SW480 (cell line): ENCODE measurements at places on chromosomes 6 and 20.

DNA sequence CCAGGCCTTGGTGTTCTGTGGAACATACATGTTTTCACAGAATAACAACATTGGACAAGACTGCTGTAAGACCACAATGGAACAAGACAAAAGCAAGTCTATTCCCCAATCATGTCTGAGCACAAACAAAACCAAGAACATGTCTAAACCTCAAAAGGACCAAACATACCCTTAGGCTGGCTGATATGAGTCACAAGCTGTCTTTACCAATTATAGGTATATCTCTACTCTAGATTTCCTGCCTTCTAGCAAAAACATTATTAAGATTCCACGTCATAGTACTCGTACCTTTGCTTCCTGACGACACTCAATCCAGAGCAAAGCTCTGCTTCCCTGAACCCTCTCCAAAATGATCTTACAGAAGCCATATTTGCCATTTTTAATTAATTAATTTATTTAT lies 15.4 kb upstream of the L3MBTL1 start:
- DNase-seq: no peak

GRCh38 chr6:143400258-143401067 lies 50.0 kb downstream of the ADAT2 start:
- DNase-seq: no peak

- DNase-seq: no peak
Observed at GRCh38 chr6:140581601-140582000, 1207.2 kb upstream of the CITED2 start.

- no peak for DNase-seq
Observed at GRCh38 chr20:36434383-36434782, 106.9 kb upstream of the MYL9 start.

DNA sequence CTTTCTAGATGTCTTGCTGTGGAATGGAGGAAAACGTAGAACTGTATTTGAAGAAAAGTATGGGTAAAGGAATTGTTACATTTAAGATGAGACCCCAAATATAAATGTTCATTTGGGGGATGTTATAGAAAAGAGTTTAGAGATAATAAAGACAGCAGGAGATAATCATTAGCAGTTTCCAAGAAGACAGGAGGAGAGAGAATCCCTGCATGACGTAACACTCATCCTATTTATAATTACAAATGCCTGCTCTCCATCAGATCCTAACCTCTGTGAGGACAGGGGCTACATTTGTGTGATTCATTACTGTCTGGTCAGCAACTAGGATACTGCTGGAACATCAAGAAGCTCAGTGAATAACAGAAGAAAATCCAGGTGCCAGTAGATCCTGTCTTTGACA lies 133.0 kb upstream of the HDDC2 start:
- no peak for DNase-seq

DNA sequence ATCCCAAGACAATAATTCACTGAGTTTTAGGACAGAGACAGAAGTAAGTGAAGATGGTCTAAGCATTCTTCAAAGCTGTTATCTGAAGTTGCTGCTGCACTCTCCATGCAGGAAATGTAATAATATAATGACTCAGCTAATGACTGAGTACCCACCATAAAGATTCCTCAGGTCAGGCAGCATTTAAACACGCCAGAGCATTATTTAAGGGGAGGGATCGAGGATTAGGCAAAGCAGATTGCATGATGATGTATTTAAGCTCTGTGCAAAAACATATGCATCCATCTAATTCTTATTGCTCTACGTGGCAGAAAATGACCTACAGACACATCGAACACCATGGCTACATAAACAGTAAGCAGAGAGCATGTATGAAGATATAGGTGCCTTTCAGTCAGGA lies 216.4 kb downstream of the UNC5CL start:
- DNase-seq: no peak

DNA sequence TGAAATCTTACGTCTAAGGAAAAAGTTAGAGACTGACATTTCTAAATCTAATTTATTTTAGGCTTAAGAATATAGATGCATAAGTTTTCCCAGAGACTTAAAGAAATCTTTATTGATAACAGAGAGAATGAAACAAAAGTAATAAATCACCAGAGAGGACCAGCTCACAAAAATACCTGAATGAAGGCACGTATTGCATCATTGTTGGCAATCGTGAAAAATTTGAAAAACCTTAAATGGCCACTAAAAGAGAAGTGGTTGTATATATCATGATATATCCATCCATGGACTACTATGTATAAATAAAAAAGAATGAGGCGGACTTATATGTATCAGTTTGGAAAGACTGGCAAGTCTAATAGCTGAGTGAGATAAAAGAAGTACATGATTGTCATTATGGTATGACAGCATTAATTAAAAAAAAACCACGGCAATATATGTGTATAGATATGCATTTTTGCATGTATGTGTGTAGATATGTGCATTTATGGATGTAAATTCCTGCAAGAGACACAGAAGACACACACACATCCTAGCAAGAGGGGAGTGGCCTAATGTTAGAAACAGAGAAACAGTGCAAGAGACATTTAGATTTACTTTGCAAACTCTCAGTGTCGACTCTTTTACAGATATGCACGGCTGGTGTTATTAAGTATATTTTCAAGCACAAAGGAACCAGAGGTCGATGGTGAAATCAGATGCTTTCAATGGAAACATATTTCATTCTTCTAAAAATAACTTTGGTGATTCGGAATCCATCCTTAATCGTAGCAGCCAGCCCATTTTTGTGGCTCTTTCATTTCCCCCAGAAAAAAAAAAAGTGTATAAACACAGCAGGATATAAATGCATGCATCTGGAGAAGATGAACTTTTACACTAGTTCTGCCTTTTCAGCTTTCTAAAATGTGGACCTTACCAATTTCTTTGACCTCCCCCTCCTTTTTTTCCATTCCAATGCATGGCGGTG lies 156.1 kb upstream of the SALL4 start:
- no peak for DNase-seq

DNA sequence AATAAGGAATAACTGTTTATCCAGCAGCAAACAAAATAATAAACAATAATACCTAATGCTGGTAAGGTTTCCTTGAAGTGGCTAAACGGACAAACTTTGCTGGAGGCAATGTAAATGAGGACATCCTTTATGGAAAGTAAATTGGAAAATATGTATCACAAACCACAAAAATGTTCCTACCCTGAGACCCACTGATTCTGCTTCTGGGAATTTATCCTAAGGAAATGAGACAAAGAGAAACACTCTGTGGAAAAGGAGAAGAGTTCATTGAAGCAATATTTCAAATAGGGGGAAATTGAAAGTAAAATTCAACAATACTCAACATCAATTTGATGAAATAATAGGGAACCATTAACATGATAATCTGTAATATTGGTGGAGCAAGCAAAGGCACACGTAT lies 37.9 kb downstream of the MAFB start:
- DNase-seq: peak; percentile 32

- DNase-seq: no peak
Observed at GRCh38 chr6:149995971-149996370, 29.4 kb downstream of the RAET1L start.
